Activated naive CD4-positive, alpha-beta T cell treated with anti-CD3 and anti-CD28 coated beads, Interleukin-2, amount 50 U/mL, for 72 hours (primary cell): ENCODE measurements at places on chromosomes 13 and 19. TPM values are rescaled to one million over a fixed set of nuclear protein-coding genes. Genes with fewer than 3 reads are reported as not detected.

The FPR1 gene
- not detected for total RNA-seq

The KLK2 gene
- total RNA-seq: not detected

DNA sequence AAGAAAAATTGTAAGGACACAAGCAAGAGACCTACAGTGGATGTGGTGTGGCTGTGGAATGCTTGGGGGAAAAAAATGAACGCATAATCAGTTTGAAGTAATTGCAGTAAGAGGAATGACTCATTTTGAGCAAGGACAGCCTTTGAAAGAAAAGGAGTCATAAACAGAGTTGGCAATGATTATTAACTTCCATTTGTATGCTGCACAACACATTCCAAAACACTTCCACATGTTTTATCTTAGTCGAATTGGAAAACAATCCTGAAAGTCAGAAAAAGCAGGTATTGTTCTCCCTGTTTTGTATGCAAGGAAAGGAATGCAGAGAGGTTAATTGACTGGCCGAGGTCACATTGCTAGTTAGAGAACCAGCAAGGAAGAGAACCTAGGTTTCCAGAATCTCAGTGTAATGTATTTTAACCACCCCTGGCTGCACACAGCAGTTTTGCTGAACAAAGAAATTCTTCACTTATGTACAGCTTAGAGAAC is 630.0 kb upstream of the MIR17HG start:
- DNase-seq: no peak

GRCh38 chr19:56839652-56840450 is 675 bp downstream of the PEG3 start:
- DNase-seq: no peak

DNA sequence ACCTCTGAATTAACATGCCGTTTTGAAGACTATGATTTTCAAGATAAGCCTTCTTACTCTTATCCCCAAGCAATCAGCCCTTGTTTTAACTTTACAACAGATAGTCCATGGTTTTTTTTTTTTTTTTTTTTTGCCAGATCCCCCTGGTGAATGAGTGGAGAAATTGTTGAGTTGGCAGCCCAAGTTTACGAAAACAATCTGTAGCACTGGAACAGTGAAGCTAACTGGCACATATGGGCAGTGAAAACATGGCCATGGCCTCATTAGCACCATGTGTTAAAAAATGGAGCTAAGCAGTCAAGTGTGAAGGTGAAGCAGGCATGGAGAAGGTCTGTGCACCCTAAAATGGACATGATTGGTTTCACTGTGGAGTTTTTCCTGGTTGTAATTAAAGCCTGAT is 812.1 kb upstream of the MIR17HG start:
- no peak for DNase-seq

GRCh38 chr13:23667750-23668149 is 97.5 kb downstream of the TNFRSF19 start:
- no peak for DNase-seq

DNA sequence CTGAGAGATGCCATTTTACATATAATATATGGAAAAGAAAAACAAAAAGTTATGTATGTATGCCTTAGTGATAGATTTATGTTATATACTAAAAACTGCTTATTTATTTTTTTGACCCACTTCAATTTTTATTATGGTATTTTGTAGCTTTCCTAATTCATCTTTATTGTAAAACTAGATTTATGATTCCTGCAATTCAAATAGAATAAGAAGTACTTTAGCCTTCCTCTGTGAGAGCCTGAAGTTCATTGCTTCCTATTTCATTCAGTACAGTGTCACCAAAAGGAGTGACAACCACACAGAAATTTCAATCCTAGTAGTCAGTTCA is 158.1 kb downstream of the RGCC start:
- no peak for DNase-seq

DNA sequence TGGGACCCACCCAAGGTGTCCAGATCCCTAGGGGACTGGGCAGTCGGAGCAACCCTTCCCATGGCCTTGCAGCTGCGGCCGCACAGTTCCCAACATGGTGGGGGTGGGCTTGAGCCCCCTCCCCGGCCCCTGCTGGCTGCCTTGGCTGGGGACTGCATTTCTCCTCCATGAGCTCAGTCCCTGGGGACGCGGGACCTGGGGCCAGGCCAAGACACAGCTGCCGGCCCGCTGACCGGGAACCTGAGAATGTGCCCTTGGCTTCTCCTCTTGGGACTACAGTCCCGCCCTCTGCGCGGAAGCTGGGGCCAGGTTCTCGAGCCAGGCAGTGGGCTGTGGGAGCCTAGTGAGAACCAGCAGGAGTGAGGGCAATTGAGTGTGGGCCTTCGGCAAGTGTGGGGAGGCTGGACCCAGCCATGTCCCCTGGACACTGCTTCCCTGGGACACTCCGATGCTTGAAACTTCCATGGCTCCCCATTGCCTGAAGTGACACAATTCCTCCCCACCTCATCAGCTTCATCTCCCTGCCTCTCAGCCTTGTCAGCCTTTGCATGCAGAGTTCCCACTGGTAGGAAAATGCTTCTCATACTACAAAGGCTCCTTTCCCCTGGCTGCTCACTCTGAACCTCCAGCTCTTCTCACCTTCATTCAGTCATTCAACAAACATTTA is 13.1 kb upstream of the NOTCH3 start:
- DNase-seq: no peak

DNA sequence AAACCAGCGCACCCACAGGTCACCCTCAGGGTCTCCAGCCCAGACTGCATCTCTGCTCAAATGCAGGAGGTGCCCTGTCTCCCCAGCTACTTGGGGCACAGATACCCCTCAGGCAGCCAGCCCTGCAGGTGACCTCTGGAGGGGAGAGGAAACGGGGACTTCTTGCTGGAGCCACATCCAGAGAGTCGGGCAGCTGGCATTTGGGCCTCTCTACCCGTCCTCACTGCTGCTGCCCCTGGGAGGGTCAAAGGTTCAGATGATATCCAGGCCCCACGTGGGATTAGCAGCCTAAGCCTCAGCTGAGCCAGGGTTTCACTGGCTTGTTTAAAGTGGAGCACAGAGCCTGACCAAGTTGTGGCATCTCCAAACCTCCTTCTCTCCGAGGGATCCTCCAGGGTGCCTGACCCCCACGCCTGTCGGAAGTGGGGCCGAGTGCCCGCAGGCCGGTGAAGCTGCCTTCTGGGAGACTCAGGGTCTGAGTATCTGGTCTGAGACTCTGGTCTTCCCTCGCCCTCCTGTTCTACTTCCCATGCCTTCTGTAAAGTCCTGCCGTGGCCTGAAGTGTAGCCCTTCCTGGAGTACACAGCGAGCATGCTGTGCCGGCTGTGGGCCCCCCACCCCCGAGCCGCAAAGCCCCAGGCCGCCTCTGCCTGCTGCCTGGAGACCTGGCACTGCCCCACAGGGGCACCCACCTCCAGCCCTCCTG is 2.1 kb downstream of the RASA3 start:
- no peak for DNase-seq

DNA sequence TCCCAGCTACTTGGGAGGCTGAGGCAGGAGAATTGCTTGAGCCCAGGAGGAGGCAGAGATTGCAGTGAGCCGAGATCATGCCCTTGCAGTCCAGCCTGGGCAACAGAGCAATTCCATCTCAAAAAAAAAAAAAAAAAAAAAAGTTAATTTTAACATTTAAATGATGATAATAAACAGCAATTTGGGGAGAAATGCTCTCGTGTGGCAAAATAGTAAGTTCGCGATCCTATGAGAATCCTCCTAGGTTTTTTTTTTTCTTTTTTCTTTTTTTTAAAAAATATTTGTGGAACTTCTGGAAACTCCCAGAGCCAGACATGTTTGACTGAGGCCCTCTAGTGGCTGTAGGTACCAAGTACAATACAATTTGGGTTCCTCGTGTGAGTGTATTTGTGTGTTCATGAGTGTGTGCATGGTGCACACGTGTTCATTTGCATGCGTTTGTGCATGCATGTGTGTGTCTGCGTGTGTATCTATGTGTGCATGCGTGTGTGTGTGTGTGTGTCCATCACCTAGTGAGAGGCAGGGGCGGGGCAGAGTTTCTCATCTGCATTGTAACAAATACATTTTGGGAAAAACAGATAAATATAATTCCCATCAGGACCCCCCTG is 31.2 kb downstream of the TMPRSS9 start:
- no peak for DNase-seq

DNA sequence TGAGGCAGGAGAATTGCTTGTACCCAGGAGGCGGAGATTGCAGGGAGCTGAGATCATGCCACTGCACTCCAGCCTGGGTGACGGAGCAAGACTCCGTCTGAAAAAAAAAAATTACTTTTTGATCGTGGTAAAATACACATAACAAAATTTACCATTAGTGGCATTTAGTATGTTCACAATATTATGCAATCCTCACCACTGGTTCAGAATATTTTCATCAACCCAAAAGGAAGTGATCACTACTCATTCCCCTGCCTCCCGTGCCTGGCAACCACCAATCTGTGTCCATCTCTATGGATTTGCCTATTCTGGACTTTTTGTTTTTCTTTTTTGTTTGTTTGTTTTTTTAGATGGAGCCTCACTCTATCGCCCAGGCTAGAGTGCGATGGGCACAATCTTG is 1.2 kb upstream of the PALM3 start:
- DNase-seq: no peak

GRCh38 chr13:73220966-73221720 is 162.3 kb downstream of the KLF5 start:
- DNase-seq: no peak

- no peak for DNase-seq
These were observed 76.2 kb downstream of the SLC15A1 start for GRCh38 chr13:98676239-98676638.

DNA sequence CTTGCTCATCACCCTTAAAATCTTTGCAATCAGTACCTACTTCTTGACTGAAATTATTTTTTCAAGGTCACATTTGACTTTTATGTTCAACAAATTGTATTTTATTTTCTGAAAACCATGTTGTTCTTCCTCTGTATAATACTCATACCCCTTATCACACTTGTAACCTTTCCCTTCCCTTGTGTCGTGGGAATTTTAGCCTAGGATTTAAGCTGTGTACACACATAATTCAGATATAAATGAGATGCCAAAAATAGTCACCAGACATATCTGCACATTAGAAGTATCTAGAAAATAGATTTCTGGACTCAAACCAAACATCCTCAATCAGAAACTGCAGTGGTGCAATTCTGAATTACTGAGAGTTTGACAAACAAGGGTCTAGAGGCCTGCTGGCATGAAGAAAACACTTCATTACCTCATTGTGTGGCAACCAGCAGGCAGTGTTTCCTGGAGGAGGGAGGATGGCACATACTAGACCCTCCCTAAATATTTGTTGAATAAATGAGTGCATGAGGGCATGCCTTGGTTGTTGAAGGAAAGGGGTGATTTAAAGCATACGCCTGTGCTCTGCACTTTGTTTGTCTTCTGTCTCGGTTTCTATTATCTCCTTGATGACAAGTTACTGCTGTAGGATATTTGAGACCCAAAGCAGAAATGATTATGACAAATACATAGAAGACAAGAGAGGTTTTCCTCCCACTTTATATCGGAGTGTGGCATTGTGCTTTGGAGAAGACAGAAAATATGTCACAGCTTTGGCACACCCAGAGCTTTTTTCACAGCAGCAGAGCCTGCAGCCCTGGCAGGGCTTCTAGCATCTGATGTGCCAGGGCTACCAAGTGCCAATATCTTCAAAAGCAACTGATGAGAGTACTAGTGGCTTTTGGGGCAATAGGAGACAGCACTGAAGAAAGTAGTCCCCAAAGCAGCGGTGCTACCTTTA is 881.1 kb downstream of the PCDH9 start:
- DNase-seq: no peak

GRCh38 chr13:64083811-64084210 is 2668.2 kb upstream of the PCDH20 start:
- no peak for DNase-seq

- DNase-seq: no peak
These were observed 2.0 kb downstream of the LRCH1 start for GRCh38 chr13:46554951-46555350.

- DNase-seq: no peak
These were observed 67.5 kb downstream of the COL4A1 start for GRCh38 chr13:110239280-110240125.

DNA sequence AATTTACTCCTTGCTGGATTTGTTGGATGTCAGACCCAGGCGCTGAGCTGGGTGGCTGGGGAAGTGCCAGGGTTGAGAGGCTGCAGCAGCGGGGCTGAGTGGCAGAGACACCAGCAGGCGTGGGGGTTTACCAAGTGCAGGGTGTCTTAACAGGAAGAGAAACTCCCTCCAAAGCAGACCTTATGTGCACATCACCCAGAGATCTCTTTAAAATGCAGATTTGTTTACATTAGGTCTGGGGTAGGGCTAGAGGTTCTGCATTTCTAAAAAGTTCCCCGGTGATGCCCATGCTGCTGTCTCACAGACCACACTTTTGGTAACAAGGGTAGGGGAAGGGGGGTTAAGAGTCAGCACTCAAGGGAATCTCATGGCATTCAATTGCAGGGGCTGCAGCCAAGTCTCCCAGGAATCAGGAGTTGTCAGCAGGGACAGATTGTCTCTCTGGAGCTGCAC is 80.7 kb upstream of the OLFM4 start:
- DNase-seq: no peak

DNA sequence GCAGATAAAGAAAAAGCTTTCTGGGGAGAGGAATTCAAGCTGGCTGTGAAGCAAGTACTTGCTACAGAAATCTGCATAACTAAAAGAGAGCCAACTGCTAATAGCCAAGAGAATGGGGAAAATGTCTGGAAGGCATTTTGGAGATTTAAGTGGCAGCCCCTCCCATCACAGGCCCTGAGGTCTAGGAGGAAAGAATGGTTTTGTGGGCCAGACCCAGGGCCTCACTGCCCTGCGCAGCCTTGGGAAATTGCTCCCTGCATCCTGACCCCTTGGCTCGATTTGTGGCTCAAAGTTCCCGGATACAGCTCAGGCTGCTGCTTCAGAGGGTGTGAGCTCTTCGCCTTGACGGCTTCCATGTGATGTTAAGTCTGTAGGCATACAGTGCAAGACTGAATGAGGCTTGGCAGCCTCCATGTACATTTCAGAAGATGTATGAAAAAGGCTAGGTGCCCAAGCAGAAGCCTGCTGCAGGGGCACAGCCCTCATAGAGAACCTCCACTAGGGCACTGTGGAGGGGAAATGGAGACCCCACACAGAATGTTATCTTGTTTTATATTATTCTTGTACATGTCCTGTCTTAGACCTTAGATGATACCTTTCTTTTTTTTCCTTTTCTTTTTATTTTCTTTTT is 34.4 kb downstream of the MZT1 start:
- no peak for DNase-seq

DNA sequence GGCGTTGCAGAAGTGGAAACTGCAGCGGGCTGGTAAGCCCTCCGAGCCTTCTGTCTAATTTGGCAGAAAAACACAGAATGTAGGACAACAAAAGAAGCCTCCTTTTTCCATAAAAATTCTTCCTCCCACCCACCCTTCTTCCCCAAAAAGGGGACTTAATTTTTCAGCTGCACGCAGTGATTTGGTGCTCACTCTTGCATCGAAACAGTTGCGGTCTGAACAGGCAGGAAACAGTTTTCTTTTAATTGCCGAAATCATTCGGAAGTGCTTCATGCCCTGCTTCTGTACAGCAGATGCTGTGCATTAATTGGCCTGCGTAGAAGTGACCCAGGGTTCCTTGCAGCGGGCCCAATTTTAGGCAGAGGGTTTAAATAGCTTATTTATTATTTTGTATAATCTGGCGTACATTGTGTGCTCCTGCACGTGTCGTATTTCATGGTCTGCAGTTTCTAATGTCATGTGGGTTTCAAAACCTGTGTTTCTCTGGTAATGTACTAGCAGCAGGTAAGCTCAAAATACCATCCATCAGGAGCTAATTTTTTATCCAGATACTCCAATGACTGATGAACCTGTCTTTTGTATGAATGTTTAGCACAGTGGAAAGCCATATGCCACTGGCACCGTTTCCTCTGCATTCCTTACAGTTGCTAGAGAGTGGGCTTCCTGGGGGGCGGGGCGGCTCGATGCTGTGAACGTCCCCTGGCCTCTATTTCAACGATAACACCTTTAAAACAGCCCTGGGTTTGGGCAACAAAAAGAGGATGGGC is 66.6 kb downstream of the GGACT start:
- DNase-seq: no peak

GRCh38 chr19:29671393-29672160 is 6.3 kb downstream of the PLEKHF1 start:
- DNase-seq: peak; percentile 74
